D341Med (cell line): ENCODE measurements at places on chromosomes 5 and 9.

DNA sequence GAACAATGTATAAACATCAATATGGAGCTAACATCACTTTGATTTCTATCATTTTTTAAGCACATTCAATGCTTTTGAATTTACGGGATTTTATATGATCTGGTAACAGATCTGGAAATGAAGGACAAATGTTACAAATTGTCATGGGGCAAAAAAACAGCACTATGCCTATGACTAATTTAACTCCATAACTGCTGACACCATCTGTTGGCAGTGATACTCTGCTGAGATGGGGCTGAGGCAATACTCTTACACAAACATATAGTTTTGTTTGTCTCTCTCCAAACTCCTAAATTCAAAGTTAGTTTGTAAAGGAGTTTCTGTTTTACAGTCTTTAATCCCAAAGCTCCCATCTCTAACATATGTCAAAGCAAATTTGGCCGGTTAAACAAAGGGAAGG, 132.5 kb upstream of the FER start:
- no peak for DNase-seq

GRCh38 chr5:15073453-15073852, 201.9 kb upstream of the ANKH start:
- DNase-seq, result no peak

DNA sequence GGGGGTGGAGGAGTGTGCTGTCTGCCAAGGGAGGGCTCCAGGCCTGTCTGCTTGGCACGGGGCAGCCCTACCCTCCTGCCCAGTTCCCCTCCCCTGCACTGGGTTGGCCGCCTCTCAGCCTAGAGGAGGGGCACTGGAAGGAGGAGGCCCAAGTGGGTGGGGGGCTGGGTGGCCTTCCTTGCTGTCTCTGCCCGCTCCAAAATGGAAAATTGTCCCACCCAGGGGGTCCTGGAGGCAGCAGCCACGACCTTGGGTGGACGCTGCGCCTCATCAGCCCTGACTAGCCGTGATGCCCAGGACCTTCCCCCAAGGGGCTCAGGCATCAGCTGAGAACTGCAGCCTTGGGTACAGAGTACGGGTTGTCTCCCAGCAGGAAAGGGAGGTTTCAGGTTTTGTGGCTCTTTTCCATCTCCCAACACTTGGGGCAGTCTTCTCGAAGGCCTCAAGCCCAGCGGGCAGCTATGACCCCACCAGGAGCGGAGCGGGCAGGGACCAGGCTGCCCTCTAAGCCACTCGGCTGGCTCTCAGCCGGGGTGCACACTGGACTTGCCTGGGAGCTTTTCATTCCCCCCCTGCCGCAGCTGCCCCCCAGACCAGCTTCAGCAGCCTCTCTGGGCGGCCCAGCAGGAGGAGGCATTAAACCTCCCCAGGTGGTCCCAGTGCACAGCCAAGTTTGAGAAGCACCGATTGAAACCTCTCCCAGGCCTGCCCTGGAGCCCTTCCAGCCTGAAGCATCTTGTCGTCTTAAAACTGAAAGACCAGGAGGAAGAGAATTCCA, 20.6 kb downstream of the NTNG2 start:
- DNase-seq, result no peak

GRCh38 chr9:75499812-75500211, 390.7 kb upstream of the PCSK5 start:
- DNase-seq, result no peak

GRCh38 chr9:94178927-94179326, 80.2 kb upstream of the ZNF169 start:
- no peak for DNase-seq

DNA sequence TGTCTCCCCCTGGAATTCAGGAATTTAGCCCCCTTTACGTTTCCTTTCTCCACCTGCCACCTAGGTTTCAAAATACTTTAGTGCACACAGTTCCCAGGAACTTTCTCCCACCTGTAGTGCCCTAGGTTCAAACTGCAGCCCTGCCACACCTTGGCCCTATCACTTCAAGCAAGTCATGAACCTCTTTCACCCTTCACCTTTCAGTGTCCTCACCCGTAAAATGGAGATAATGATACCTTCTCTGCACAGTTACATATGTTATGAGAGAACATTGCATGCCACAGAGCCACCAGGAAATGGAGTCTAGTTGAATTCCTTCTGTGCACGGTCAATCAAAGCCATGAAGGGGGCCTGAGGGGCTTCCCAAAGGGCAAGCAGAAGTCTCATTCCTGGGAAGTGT, 9.8 kb upstream of the EEIG1 start:
- no peak for DNase-seq
